ENCODE measurements at places on chromosomes 16 and 17. TPM values are rescaled to one million over a fixed set of nuclear protein-coding genes. Genes with fewer than 3 reads are reported as not detected.

Gene PTGES3L
- 4.1 TPM for total RNA-seq

Gene AOC2
- 6.1 TPM for total RNA-seq

Gene CBX4
- 19.3 TPM for total RNA-seq

Gene DLX3
- 0.37 TPM for total RNA-seq

Gene ZFHX3
- 6.8 TPM for total RNA-seq

DNA sequence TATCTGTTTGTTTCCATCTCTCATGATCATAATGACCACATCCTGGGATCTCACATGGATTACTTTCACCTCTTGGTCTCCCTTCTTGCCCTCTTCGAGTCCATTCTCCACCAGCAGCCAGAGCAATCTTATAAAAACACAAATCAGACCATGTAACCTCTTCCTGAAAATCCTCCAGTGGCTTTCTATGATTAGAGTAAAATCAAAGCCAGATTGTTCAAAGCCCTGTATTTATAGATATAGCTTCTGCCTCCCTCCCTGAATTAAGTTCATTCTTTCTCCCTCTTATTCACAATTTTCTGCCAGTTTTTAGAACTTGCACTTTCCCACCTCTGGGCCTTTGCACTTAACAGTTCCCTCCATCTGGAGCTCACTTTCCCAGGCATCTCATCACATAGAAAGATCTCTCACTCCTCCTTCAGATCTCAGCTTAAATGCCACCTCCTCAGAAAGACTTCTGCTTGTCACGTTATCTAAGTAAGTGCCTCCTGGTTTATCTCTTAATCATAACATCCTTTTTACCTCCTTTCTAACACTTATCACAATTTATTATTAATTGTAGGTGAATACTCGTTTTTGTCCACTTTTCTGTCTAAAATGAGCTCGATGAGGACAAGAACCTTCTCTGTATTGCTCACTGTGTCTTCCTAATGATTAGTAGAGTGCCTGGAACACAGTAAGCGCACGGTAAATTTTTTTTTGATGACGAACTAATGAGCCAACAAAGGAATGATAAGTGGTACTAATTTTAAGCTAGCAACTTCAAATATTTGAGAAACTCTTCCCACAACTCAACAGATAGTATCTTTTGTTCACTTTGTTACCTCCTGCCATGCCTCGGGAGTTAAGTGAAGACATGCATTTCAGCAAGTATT, 80.5 kb downstream of the CYB561 start:
- no peaks in the 10 kb centered on the region for H3K36me3 ChIP-seq
- no peak for DNase-seq
- H3K4me3 ChIP-seq: no peak overlapping the region
- H3K27ac ChIP-seq: no peak overlapping the region

DNA sequence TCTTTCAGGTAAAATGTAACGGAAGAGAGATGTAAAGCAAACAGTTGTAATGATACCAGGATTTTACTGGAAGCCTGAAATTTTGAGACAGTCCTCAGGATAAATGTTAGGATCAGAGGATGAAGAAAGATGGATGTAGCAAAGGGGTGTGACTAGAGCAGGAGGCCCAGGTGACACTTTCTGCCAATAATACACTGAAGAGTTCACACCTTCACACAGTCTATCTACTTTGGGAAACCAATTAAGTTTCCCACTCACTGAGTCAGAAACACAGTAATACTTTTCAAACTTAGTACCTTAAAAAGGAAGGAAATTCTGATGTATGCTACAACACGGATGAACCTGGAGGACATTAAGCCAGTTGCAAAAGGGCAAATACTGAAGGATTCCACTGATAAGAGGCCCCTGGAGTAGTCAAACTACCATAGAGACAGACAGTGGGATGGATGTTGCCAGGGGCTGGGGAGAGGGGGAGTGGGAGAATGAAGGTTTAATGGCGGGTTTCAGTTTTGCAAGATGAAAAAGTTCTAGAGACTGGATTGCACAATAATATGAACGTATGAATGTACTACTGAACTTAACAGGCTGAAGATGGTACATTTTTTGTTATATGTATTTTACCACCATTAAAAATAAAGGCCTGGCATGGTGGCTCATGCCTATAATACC, 62.3 kb downstream of the CYTH1 start:
- no peaks in the 10 kb centered on the region for H3K36me3 ChIP-seq
- H3K4me1 ChIP-seq: peaks cover 54% of the 10 kb centered on the region
- H3K27ac ChIP-seq: no peak overlapping the region
- peaks cover 7% of the 10 kb centered on the region for H3K27me3 ChIP-seq
- no peak overlapping the region for H3K4me3 ChIP-seq

DNA sequence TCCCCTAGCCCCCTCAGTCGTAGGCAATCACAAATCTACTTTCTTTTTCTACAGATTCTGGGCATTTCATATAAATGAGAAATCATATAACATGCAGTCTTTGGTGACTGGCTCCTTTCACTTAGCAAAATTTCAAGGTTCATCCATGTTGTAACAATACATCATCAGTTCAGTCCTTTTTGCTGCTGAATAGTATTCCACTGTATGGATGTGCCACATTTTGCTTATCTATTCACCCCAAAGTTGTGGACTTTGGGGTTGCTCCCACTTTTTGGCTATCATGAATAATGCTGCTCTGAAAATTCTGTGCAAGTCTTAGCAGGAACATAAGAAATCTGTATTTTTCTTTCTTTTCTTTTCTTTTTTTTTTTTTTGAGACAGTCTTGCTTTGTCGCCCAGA, 39.0 kb downstream of the MRM1 start:
- no peak for DNase-seq
- no peaks in the 10 kb centered on the region for H3K36me3 ChIP-seq
- no peak overlapping the region for H3K4me3 ChIP-seq
- H3K27ac ChIP-seq: no peak overlapping the region
- no peaks in the 10 kb centered on the region for H3K4me1 ChIP-seq

GRCh38 chr17:32161029-32161428, 18.7 kb downstream of the RHOT1 start:
- peaks cover 2% of the 10 kb centered on the region for H3K27me3 ChIP-seq
- H3K36me3 ChIP-seq: peaks cover 11% of the 10 kb centered on the region
- H3K27ac ChIP-seq: no peak overlapping the region

GRCh38 chr17:28491286-28491685, 14.9 kb upstream of the FOXN1 start:
- H3K4me3 ChIP-seq: no peak overlapping the region
- H3K27me3 ChIP-seq: peaks cover 5% of the 10 kb centered on the region
- no peak overlapping the region for H3K27ac ChIP-seq
- no peaks in the 10 kb centered on the region for H3K36me3 ChIP-seq
- DNase-seq: no peak
- peaks cover 2% of the 10 kb centered on the region for H3K4me1 ChIP-seq

DNA sequence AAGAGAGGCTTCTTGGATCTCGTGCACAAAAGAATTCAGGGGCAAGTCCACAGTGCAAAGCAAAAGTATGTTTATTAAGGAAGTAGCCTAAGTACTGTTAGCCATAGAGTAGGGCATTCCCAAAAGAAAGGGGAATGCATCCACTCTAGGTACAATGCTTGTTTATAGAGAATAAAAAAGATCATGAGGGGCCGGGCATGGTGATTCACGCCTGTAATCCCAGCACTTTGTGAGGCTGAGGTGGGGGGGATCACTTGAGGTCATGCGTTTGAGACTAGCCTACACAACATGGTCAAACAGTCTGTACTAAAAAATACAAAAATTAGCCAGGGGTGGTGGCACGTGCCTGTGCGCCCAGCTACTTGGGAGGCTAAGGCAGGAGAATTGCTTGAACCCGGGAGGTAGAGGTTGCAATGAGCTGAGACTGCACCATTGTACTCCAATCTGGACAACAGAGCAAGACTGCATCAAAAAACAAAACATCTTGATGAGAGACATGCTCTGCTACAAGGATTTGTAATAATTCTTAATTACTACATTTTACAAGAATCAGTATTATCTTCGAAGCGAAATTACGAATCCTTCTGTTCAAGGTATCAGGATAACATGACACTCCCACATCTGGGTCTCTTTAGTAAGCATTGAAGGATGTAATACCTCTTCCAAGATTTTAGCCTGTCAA, 191.6 kb downstream of the CPPED1 start:
- no peak overlapping the region for H3K4me3 ChIP-seq
- H3K4me1 ChIP-seq: peaks cover 3% of the 10 kb centered on the region
- DNase-seq: no peak
- no peaks in the 10 kb centered on the region for H3K27me3 ChIP-seq
- H3K27ac ChIP-seq: no peak overlapping the region

GRCh38 chr16:69927056-69927757, 23.9 kb upstream of the CLEC18A start:
- H3K27me3 ChIP-seq: peaks cover 2% of the 10 kb centered on the region
- H3K4me3 ChIP-seq: peak overlapping the region; percentile 37
- H3K4me1 ChIP-seq: peaks cover 43% of the 10 kb centered on the region
- H3K27ac ChIP-seq: peak overlapping the region; percentile 82

DNA sequence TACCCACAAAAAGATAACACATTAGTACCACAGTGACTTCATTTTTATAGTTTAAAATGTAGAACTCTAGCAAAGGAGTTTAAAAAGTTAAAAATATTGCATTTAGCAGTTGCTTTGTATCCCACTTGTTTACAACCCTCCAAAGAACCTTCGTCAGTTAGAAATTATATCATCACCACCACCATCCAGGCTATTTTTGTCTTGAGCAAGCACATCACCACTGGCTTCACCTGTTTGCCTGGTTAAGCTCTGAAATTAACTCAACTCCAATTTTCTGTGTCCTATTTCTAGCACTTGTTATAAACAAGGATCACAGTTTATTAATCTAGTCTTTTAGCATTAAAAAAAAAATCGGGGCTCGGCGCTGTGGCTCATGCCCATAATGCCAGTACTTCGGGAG, 6.1 kb downstream of the GLYR1 start:
- DNase-seq: no peak
- H3K4me3 ChIP-seq: no peak overlapping the region
- H3K4me1 ChIP-seq: peaks cover 6% of the 10 kb centered on the region

DNA sequence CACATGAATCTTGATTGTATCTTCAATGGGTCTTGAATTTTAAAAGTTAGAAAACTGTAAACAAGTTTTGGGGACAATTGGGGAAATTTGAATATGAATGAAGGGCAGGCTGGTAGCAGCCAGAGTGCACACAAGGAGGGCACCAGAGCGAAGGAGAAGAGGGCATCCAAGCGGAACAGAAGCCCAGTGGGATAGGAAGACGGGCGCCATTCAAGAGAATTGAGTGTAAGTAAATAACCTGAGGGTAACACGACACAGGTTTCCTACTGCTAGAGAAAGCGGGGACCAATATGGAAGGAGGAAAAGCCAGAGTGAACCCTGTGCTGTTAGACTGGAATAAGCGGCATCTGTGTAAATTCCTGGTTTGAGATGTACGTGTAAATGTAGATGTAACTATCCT, 115.1 kb upstream of the CCL2 start:
- H3K27ac ChIP-seq: no peak overlapping the region
- no peak for DNase-seq
- H3K4me1 ChIP-seq: peaks cover 9% of the 10 kb centered on the region
- H3K4me3 ChIP-seq: no peak overlapping the region
- H3K27me3 ChIP-seq: peaks cover 4% of the 10 kb centered on the region

DNA sequence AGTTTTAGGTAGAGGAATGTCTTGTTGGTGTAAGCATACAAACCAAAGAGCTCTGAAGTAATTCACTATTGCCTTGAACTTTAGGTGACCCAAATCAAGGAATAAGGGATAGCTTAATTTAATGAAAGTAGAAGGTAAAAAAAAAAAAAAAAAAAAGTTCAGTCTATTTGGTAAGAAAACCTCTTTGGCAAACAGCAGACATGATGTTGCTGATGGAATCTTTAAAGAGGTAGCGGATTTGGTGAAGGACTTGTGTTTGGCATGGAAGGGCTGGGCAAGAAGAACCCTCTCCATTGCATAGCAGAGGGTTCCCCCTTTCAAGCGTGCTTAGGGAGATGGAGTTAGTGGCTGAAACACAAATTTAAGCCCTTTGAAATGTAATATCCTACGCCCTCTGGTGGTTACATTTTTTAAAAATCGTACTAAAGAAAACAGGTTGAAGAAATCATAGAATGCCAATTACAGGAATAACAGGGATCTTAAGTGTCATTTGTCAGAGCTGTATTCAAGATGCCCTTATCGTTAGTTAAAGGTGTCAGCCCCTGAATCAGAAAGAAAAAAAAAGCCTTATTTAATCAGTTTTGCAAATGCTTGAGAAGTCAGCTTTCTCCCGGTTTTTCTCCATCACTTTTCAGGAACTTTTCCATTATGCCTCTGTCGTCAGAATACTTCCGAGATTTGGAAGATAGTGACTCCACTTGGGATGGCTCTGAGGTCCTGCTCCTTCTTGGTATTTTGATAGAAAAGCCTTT, 383.1 kb downstream of the KCNJ2 start:
- H3K4me3 ChIP-seq: no peak overlapping the region
- DNase-seq: no peak
- no peaks in the 10 kb centered on the region for H3K27me3 ChIP-seq
- no peaks in the 10 kb centered on the region for H3K4me1 ChIP-seq
- H3K27ac ChIP-seq: no peak overlapping the region

DNA sequence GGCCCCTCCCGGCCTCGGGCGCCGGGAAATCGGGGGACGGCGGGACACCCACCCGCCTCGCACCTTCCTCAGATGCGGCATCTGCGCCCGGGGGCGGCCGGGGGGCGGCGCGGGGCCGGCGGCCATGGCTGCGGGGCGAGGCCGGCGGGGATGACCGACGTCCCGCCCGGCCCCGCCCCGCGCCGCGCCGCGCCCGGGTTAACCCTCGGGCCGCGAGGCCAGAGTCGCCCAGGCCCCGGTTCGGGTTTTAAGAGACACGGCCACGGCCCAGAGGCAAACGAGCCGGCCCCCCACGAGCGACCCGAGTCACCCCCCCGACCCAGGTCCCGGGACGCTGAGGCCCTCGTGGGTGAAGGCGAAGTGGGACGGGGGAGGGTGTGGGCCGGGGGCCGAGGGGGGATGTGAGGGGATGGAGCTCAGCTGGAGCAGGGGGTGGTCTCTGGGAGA, at the start of gene RGS11:
RGS11 (minus strand) TSS at position 159 of the 447 bp plus-strand sequence; CDS start at position 126, 33 bp downstream.
- DNase-seq: no peak
- H3K27ac ChIP-seq: peak within 1 kb of the TSS; percentile 66
- H3K4me1 ChIP-seq: peaks cover 1% of the 10 kb centered on the region
- peaks cover 4% of the 10 kb centered on the region for H3K36me3 ChIP-seq

- peak overlapping the region; percentile 80 for H3K27ac ChIP-seq
- peaks cover 28% of the 10 kb centered on the region for H3K4me1 ChIP-seq
- peaks cover 5% of the 10 kb centered on the region for H3K36me3 ChIP-seq
- H3K27me3 ChIP-seq: peaks cover 5% of the 10 kb centered on the region
- peak; percentile 71 for DNase-seq
These were observed 4.0 kb downstream of the MAFG start for GRCh38 chr17:81923302-81924260.

Data from glutamatergic neuron (in vitro differentiated cells).